ENCODE measurements at places on chromosomes 16 and 17.

DNA sequence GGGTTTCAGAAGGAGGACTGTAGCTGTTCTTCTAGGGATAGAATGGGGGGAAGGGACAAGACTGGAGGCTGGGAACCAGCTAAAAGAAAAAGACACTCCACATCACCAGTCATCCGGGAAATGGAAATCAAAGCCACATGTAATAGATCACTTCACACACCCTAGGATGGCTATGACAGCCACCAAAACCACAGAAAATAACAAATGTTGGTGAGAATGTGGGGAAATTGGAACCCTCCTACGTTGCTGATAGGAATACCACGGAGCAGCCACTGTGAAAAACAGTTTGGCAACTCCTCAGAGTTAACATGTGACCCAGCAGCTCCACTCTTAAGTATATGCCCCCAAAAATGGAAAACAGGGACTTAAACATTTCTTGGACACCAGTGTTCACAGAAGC, 2.3 kb downstream of the TLE7 start:
- no peak for DNase-seq

- no peak for DNase-seq
Observed at GRCh38 chr16:50838165-50838564, 96.3 kb downstream of the CYLD start.

DNA sequence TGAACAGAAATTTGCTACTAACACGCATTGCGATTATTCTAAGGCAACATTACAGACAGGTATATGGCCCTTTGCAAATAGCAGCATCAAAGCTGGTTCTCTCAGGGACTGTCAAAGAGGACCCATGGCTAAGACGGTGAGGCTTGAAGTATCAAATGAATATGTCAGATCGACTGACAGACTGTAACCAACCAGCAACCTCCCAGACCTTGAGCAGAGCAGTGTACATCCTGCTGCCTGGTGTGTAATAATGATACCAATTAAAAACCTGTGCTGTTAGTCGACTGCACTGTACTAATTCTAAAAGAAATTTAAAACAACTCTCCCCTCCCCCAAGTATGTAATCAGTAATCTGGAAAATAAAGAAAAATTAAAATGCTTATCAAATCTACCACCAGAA, 35.9 kb upstream of the GHDC start:
- DNase-seq: no peak

- no peak for DNase-seq
Observed at GRCh38 chr16:22018559-22018958, 10.6 kb downstream of the MOSMO start.

DNA sequence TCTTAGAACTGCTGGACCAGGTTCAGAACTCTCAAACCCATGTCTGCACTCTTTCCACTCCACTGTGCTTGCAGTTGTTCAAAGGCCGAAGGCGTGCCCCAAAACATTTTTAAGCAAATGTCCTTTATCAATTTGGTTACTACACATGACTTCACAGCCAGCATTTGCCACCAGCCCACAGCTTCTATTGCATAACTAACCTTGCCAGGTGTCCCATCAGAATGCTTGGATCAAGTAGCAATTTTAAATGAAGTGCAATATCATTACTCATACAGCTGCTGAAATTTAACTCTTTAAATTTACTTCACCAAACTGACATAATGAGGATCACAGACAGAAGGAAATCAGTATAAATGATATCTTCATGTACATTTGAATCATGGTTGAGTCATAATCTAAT, 29.8 kb upstream of the HS3ST3A1 start:
- no peak for DNase-seq

- DNase-seq: no peak
Observed at GRCh38 chr17:27654136-27654535, 23.1 kb downstream of the LGALS9 start.

DNA sequence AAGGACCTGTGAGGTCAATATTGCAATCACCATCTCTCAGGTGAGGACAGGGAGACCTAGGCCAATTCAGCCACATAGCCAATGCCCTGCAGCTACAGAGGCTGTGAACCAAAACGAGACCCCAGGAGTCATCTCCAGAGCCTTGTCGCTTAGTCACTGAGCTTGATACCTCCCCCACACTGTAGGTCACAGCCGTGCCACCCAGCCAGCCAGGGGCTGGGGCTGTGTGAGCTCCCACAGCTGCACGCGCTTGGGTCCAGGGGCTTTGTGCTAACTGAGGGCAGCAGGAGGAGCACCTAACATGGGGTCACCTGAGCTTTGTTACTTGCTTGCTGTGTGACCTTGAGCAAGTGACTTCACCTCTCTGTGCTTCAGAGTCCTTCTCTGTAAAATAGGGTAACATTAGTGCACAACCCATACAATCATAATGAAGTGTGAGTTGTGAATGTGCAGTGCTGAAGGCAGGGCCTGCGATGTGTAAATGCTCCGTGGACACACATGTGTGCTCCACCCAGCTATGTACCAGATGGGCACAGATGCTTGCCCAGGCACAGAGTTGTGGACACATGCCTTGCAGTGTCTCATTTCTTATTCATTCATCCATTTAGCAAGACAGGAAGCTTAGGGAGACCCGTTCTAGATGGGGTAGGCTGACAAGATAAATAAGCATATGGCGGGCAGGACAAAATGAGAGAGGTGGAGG, 25.9 kb downstream of the SBK1 start:
- DNase-seq: no peak

DNA sequence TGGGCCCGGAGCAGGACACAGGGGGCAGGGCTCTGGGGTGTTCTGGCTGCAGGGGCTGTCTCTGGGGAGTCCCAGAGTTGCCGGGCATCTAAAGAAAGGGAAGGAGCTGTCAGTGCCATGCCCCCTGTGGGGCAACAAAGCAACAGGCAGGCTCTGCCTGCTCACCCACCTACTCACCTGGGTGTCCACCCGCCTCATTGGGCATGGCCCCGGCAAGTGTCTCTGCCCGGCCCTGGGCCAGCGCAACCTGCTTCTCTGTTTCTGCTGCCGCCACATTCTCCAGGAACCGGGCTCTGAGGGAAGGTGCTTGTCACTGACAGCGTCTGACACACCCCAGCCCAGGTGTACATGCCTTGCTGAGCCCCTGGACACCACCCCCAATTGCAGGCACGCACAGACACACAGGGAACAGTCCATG, 7.3 kb downstream of the TMEM208 start:
- DNase-seq: no peak

DNA sequence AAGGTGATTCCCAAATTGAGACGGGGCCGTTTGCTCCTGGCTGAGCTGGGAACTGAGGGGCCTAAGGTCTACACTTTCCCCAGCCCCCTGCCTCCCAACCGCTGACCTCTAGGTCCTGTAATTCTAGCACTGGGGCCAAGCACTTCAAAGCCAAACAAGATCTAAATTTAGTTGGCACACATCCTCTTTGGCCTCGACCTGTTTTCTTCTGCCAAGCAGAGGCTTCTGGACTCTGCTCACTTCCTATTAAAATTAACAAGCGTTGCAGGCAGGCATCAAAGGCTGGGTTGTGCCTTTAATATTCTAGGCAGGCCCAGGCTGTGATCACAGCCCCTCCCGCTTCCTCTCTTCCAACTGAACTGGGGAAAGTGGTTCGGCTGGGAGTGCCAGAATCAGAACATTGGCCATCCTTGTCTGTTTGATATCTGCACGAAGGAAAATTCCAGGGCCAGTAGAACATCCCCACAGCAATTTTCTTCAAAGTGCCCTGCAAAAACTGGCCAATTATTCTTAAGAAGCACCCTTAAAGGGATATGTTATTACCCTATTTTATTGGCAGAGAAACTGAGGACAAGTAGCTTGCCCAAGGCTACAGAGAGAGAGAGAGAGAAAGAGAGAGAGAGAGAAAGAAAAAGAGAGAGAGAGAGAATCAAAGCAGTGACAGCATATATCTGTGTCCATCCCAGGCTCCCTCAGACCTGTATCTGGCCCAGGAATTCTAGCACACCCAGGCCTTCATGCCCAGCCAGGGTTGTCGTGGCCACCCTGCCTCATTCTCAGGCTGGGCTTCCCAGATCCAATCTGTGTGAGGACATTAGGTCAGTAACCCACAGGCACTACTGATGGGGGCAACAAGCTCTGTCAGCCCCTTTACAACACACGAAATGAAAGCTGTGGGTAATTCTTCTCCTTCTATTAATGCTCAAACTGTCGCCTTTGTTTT, 12.8 kb upstream of the MT4 start:
- no peak for DNase-seq

- no peak for DNase-seq
Observed at GRCh38 chr17:82802075-82802780, 37.6 kb downstream of the ZNF750 start.
